ENCODE measurements at places on chromosomes 6 and 20.

DNA sequence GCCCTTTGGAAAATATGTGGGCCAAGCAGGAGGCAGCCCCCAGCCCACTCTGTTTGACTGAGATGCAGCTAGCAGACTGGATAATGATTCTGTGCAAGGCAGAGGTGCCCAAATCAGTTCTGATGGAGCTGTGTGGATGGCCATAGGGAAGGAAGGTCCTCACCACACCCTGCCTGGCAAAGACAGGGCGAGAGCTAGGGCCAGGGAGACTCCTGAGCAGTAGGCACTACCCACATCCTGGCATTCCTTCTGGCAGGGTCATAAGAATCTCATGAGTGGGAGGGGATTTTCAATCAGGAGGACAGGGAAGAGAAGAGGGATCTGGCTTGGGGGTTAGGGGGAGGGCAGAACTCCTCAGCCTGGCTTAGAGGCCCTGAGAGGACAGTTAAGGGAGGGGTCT is 18.6 kb upstream of the TREM2 start:
- no peak for DNase-seq

DNA sequence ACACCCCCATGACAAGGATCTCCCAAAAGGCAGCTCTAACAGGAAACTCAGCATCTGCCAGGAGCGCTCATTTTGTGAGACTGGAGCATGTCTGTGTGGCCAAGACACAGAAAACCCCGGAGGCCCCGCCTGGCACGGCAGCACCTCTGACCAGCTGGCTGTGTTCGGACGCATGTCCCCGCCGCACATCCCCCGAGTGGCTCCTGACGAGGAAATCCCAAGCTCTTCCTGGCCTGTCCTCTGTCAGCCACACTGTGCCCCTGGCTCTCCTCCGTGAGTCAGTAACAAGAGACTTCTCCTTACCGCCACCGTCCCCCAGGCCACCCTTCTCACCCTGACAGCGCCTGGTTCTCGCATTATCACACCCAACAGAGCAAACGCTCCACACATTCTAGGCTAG is 14.4 kb downstream of the SLC2A4RG start:
- DNase-seq, result no peak

- no peak for DNase-seq
Measured at GRCh38 chr20:46703435-46703834, 6.0 kb upstream of the SLC2A10 start.

DNA sequence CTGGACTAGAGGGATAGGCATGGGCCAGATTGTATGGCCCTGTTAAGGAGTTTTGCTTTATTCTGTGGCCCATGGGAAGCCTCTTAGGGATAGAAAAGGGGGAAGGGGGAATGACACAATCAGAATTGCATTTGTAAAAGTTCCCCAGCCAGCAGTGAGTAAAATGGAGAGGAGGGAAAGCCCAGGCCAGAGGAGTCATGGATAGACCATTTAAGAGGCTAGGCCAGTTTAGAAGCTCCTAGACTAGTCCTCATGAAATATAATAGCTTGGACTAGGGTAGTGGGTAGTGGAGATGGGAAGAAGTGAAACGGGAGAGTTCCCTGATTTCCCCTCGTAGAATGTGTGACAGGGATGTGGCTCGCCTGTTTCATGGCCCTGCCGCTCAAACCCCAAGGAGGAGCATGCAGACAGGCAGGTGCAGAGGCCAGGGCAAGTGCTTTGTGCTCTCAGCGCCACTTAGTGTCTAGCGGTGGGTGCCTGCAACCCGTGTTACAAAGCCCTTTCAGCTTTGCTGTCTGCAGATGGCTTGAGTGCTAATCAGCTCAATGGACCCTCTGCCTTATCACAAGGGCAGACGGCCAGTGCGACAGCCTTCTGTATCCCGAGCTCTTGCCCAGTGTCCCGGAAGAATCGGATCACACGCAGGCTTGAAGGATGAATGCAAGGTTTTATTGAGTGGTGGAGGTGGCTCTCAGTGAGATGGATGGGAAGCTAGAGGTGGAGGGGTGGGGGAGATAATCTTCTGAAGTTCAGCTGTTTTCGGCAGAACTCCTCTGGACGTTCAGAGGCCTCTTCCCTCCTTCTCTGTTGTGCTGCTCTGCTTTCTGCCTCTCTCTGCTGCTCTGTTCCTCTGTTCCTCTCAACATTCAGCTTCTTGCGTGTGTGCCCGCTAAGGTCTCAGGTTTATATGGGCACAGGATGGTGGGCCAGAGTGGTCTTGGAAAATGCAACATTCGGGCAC is 141.1 kb downstream of the CEP57L1 start:
- peak; percentile 14 for DNase-seq

DNA sequence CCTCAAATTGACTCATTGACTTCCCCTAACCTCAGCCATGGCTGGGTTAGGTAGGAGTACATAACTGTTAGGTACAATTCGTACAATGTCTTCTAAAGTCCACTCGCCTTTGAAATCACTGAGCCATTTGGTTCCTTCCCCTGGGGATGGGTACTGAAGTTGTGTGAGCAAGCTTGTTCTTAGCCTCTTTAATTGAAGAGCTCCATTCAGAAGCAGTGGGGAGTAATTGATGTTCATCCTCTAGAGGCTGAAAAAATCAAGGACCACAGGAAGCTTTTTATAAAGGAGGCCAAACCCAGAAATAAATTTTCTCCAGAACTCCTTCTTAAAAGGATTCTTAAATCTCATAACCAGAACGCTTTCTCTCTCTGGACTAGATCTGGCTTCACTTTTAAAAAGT is 60.6 kb downstream of the ANKS1A start:
- DNase-seq, result no peak

DNA sequence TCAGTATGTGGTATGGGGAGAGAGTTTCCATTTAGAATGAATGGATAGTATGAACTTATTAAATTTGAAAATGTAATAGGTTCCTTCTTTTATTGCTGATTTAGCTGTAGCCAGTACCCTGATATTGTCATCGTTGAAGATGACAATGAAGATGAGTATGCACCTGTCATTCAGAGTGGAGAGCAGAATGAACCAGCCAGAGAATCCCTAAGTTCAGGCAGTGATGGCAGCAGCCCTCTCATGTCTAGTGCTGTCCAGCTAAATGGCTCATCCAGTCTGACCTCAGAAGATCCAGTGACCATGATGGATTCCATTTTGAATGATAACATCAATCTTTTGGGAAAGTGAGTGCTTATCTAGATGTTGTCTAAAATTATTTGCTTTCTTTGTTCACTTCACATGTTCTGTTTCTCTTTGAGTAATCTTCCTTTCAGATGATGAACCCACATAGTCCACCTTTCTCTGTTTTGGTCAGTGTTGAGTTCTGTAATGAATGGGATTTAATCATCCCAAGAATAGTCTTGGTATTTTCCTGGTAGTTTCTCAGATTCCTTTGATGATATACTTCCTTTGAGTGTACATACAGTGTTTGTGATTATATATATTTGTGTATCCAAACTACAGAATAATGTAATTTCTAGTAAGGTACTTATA is 23.3 kb downstream of the HSF2 start:
- no peak for DNase-seq

- no peak for DNase-seq
Measured at GRCh38 chr20:54107600-54108325, 37.4 kb upstream of the BCAS1 start.
